Activated CD4-positive, CD25-positive, alpha-beta regulatory T cell treated with anti-CD3 and anti-CD28 coated beads, Interleukin-2, amount 50 U/mL, for 16 hours (primary cell): ENCODE measurements at places on chromosomes 2 and 18.

- no peak for DNase-seq
Measured at GRCh38 chr2:11427224-11427623, 38.7 kb downstream of the E2F6 start.

- no peak for DNase-seq
Measured at GRCh38 chr2:57937456-57937855, 109.2 kb upstream of the VRK2 start.

DNA sequence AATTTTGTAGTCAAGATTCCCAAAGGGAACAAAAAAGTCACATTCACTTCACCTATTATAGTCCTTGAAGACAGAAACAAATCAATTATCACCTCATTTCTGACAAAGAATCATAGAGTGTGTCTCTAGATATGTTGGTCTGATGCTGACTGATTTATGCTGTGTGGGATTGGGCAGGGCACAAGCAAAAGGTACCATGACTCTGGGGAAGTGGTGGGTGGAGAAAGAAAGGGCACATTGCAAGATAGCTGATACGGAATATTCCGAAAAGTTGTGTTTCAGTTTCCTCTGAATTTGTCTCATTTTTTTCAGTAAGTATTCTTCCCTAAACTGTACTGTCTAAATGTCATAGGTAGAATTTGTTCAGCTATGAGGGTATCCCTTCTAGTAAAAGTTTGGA lies 268.0 kb downstream of the MREG start:
- DNase-seq, result no peak

GRCh38 chr2:168320267-168320666 lies 72.9 kb upstream of the STK39 start:
- no peak for DNase-seq

- no peak for DNase-seq
Measured at GRCh38 chr2:211730215-211730614, 808.4 kb downstream of the ERBB4 start.

DNA sequence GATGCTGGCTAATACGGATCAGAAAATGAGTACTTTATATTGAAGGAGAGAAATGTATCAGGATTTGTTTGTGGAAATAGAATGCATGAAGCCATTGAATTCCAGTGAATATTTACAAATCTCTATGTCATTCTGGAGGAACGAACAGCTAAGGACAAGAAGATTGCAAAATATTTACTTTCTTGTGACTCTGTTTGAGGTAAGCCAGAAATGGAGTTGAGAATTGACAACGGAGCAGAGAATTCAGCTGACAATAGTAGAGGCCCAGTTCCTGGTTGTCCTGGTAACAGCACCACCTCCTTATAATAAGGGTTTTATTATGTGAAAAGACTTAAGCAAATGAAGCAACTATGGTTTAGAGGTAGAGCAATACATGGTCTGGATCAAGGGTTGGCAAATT lies 349.2 kb downstream of the ADCYAP1 start:
- DNase-seq, result no peak

DNA sequence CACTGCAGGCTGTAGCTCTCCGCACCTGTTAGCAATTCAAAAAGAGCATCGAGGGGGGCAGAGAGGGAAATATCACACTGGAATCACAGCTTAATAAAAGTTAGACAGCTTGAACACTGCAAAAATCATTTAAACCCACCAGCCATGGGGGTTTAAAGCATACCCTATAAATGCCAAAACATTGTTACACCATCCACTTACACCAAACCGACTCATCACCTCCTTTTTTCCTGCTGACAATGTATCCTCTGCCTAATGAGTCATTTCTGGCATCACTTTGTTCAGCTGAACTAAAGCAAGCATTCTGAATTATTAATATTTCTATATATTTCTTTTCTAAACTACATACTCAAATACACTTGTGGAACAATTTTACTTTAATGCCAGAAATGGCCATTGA lies 21.6 kb downstream of the MC4R start:
- no peak for DNase-seq

GRCh38 chr2:188766471-188766856 lies 207.7 kb upstream of the COL3A1 start:
- no peak for DNase-seq

- DNase-seq, result no peak
Measured at GRCh38 chr2:215651412-215651811, 215.5 kb upstream of the FN1 start.

GRCh38 chr18:36195427-36196122 lies 8.3 kb downstream of the MOCOS start:
- no peak for DNase-seq

GRCh38 chr2:53987336-53987921 lies 16.6 kb upstream of the PSME4 start:
- DNase-seq, result no peak

GRCh38 chr2:217610401-217610814 lies 392.4 kb downstream of the TNS1 start:
- peak; percentile 10 for DNase-seq

- no peak for DNase-seq
Measured at GRCh38 chr2:218030409-218031195, 27.8 kb upstream of the TNS1 start.

DNA sequence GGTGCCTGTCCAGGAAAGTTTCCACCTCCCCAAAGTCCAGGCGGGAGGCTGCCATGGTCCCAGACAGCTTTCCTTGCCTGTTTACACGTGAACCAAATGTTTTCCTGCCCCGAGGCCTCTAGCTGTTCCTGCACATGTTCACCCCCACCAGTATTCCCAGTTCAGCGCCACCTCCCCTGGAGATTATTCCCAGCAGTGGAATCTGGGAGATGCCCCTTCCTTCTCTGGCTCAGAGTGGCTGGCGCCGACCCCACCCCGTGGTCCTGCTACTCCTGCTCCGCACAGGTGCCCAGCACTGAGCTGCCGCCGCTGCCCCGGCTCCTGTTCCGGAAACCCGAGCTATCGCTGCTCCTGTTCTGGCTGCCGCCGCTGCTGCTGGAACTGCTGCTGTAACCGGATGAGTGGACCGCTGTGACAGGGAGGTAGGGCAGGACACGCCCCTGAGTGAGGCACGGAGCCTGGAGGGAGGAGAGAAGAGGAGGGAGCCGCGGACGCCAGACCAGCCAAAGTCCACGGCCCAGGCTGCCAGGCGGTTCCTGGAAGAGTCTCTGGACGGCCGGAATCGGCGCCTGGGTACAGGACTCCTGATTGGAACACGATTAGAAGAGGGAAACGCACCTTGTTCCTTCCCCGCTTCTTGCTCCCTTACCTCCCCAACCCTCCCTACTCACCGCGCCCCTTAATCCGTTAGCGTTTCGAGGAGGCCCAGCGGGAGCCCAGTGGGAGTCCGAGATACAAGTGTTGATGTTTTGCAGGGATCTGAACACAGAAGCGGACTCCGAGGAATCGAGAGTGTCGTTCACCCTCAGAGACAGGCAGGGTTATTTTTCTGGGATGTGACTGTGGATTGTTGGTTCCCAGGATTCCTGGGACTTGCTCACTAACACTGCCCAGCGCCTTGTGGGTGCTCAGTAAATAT lies at the start of gene PDE11A:
TSS of gene PDE11A (minus strand) at position 395 of the 919 bp plus-strand sequence. CDS start at position 55, 340 bp downstream.
- no peak for DNase-seq

- DNase-seq, result no peak
Measured at GRCh38 chr2:101546376-101547058, 71.6 kb upstream of the RFX8 start.

DNA sequence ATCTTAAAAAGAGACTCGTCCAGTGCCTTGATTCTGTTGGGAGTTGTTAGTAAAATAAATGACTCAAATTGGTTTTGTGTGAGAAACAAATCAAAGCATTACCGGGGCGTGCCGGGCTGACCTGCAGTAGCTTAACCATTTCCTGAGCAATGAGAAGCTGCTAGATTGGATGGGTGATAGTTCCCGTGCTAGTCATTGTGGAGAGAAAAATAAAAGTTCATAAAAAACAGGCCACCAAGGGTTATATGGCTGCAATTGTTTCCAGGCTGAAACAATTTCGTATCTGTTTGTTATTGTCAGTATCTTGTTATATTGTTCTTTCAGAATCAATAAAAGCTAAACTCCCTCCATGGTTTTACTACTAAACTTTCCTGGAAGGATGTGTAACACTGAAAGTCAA lies 314.4 kb downstream of the MTX2 start:
- DNase-seq, result no peak

DNA sequence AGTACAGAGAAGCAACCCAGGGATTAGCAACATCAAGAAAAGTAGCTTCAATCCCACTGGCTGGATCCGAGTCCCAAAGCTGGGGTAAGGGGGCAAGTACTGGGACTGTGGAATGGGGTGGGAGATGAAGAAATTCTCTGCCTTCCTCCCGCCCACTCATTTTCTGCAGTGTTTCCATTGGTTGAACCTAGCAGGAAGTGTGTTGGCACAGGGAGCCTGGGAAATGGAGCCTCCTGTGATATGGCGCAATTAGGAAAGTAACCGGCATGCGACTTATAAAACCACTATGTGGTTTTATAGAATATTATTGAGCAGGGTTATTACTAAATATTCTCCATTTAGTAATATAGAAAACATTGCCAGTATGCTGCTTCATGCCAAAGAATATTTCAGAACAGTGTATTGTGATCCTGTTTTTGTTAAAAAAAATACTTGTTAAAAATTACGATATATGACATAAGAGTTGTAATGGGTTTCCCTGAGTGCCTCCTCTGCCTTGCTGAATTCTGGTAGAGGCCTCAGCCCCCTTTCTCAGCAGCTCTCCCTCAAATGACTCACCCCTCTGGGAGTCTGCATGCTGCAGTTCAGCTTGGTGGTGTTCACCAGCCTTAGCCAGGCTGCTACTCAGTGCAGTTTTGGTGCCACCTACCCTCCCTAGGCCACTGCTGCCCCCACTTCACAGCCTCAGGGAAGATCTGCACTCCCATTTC lies 60.5 kb downstream of the HK2 start:
- DNase-seq, result no peak

DNA sequence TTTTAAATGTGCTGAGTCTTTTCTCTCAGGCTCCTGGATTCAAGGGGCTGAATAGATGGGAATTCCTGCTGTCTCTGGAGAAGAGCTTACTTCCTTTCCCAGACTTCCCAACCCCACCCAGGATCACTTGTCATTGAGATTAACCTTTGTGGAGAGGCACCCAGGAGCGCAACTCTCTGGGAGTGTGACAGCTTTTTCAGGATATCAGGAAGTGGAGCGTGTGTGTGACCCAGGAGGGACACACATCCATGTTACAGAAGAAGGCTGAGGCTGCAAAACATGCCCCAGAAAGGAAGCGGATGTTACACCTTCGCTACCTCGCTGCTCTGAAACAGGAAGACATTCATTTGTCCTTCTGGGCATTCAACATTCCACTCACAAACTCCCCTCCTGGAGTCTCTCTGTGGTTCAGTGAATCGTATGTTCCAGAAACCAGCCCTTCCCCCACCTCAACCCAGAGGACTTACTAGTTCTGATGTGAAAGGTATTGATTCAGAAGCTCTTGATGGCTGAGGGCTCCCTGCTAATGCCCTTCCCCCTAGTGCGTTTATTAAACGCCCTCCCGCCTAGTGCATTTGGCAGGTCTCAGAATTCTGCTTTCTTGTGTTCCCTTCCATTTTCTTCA lies 523.9 kb downstream of the TNS1 start:
- no peak for DNase-seq

GRCh38 chr2:144510294-144510991 lies 9.5 kb downstream of the ZEB2 start:
- no peak for DNase-seq

- DNase-seq, result no peak
Measured at GRCh38 chr2:14675489-14675888, 43.0 kb downstream of the LRATD1 start.

GRCh38 chr2:20015482-20016083 lies 3.1 kb upstream of the MATN3 start:
- DNase-seq, result no peak

DNA sequence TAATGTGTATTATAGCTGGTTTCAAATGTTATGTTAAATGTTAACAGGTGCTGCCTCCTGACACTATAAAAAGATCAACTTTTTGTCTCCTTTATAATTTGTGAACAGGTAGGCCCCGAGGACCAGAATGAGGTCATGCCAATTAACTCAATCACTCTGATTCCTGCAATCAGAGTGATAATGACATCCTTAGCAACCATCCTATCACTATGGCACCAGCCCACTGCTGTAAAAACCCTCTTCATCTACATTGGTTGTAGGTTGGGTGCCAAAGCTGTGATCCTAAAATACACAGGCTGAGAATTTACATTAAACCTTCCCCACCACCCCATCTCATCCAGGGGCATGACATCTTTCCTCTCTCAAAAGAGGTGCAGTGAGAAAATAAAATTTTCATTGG lies 103.5 kb downstream of the CPO start:
- no peak for DNase-seq

DNA sequence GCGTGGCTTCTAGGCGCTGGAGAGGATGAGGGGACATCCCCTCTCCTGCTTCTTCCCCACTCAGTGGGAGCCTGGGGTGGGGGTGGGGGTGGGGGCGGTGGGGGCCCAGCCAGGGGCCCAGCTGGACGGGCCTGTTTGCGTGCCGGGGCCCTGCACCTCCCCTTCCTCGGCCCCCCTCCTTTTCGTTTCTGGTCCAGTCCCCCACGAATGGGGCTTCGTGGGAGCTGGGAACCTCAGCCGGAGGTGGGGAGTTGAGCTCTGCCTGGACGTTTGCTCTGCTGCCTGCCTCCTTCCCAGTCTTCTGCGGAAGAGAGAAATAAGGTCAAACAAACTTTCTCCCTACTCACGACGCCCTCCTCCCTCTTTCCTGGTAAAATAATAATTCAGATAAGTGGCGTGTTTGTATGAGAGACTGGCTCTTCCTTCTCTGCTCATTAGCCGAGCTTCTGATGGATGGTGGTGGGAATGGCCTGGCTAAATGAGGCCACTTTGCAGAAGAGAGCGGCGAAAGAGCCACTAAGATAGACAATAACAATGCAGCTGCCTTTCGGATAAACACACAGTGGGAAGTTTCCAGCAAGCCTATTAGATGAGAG lies 782 bp downstream of the MTA3 start:
- DNase-seq, result no peak

DNA sequence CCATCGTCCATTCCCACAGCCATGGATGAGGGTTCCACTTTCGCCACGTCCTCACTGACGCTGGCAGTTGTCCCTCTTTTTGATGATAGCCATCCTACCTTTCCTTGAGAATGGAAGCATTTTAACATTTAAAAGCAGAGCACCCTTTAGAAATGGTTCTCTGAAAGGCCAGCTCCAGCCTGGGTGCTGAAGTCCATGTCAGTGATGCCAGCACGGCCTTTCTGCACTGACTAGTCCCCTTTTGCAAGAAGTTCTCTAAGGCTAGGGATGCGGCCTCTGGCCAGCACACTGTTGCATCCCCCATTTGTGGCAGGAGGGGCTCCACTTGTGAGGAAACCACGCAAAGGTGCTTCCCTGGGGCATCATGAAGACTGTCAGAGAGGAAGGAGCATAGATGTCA lies 203.5 kb downstream of the MGAT5 start:
- DNase-seq, result no peak

GRCh38 chr2:100070078-100070477 lies 72.3 kb downstream of the AFF3 start:
- DNase-seq, result no peak
